Neural cell (in vitro differentiated cells): ENCODE measurements at places on chromosomes 13 and 19. TPM values are rescaled to one million over a fixed set of nuclear protein-coding genes. Genes with fewer than 3 reads are reported as not detected.

The EHD2 gene
- polyA plus RNA-seq: not detected in 2 replicates

The CD177 gene
- polyA plus RNA-seq: not detected in 2 replicates

The MEIOSIN gene
- polyA plus RNA-seq: not detected in 2 replicates

The ZNF66 gene
- 2.1 and 6.1 TPM in 2 replicates for polyA plus RNA-seq

The ZNF416 gene
- polyA plus RNA-seq: 6.3 and 6.4 TPM in 2 replicates
